ENCODE measurements at places on chromosomes 2 and 18.

DNA sequence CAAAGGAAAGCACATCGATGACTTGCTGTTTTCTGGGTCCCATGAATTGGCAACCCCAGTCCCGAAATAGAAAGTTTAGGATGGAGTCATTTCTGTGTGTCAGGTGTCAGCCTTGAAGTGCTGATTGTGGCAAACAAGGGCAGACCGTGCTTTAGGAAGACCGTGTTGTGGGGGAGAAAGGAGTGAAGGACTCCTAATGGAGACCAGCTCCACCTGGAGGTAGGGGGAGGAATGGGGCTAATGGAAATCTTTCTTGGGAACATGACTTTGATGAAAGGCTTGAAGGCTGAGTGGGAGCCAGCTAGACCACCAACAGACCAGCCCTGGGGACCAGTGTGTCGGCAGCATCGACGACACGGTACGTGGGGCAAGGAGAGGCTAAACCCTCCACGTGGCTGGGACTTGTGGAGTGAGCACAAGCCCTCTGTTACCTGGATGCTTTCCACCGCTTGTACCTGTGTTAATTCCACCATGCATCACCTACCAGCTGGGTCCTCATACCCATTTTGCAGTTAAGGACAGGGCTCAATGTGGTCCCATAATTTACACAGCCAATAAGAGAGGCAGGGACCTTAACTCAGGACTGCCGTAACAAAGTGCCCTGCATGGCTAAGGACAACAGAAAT lies 104.2 kb downstream of the SH3BP4 start:
- DNase-seq, result no peak

DNA sequence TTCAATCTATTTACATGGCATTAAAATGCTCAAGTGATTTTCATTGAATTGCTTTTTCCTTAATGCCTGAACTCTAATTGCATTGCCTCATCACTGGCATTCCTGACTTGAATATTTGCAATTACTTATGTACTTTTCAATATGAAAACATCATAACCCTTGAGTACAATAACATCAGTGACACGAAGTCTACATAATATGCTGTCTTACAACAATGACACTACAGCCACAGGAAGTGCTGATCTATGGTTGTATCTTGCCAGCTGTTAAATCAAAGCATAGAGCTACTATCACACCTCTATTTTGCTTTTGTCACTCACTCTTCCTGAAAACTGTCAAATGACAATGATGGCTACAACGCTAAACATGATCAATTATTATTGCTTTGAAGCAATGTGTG lies 156.9 kb downstream of the CCDC102B start:
- no peak for DNase-seq

DNA sequence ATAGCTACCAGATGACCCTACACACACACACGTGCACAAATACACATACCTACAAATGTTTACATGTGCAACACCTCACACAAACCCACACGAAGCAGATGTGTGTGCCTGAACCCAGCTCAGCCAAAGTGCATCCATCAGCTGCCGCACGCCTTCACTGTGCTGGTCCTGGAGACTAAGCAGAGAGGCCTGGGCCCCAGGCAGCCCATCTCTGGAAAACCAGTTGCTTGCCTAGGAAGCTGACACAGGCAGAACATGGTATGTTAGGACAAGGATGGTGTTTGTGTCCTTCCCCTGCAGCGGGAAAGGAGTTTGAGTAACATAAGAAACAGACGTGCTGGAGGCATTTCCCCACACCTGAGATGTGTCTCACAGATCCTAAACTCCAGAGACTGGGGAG lies 86.7 kb downstream of the SEPTIN10 start:
- DNase-seq, result no peak

DNA sequence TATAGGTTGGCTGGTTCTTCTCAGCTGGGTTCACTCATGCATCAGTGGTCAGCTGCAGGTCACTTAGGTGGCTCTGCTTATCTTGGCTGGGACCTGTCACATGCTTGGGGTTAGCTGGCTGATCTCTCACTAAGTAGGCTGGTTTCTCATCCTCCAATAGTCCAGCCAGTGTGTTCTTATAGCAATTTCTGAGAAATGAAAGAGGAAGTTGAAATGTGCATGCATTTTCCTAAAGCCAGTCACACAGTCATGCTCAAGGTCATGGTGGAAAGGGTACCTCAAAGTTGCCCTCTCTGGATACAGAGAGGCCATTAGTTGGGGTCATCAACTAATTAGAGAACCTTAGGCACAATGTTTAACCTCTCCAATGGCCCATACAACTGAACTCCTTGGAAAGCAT lies 64.4 kb downstream of the KLHL29 start:
- DNase-seq, result no peak

DNA sequence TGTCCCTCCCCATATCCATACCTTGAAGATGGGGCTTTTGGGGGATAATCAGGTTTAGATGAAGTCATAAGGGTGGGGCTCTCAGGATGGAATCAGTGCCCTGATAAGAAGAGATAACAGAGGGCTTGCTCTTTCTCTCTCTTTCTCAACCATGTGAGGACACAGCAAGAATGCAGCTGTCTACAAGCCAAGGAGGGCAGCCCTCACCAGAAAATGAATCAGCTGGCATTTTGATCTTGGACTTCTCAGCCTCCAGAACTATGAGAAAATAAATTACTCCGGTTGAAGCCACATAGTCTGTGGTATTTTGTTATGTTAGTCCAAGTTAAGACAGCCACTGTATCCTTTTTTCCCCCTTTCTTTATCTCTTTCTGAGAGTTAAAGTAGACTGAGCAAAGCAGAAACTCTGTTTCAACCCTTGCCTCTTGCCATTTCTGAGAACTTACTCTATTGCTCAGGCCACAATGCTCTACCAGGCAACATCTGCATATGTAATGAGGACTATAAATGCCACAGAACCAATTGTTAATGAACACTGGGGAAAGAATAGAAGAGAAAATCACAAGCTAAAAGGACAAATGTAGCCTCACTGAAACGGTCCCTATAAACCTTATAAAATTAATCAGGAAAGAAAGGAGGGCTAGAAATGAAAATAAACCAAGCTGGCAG lies 56.9 kb downstream of the SRBD1 start:
- no peak for DNase-seq

DNA sequence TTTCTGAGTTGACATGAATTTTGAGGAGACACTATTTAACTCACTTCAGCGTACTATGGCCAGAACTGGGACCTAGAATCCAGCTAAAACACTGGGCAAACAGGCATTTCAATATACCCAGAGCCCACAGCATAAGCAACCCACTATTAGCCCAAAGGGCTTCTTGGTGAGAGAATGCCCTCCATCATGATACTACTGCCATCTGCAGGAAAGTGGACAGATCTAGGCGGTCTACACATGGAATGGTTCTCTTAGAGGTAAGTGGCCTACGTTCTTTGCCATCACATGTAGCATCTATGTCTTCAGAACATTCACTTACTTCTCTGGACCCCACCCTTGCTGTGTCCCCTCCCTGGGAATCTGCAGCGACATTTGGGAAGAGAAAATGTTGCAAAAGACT lies 181.3 kb upstream of the LINC00305 start:
- DNase-seq, result no peak

DNA sequence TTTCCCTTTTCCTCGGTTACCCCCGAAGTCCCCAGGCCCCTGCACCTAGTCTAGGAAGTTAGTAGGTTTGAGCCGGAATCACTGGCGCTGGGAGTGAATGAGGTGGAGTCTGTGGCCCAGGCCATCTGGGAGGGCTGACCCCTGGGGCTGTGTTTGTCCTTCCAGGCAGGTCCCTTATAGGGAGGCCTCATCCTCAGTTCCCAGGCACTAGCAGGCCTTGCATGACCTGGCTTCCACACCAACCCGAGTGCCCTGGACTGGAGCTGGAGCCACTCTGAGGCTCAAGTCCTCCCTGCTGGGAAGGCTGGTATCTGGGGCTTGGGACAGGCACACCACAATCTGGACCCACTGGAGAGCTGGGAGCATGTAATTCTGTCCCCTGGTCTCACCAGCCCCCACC lies 111.0 kb downstream of the DYSF start:
- no peak for DNase-seq

DNA sequence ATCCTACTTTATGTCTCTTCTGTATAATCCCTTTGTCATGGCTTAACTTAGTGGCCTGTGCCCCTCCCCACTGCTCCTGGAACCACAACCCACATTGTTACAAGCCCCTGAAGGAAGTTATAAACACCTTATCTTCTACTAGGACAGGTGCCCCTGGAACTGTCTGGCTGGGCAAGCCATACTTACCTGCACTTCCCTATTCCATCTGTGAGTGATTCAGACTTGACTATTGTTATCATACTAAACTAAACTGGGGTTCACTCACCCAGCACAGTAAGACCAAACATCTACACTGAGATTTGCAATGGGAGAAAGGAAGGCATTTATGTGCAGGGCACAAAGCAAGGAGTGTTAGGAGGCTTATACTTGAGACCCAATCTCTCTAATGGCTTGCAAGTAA lies 3.7 kb upstream of the UGT1A6 start:
- DNase-seq, result no peak

- DNase-seq, result no peak
Observed at GRCh38 chr2:222973237-222973636, 78.8 kb upstream of the KCNE4 start.

GRCh38 chr2:230913406-230914143 lies 11.5 kb downstream of the GPR55 start:
- DNase-seq, result no peak

DNA sequence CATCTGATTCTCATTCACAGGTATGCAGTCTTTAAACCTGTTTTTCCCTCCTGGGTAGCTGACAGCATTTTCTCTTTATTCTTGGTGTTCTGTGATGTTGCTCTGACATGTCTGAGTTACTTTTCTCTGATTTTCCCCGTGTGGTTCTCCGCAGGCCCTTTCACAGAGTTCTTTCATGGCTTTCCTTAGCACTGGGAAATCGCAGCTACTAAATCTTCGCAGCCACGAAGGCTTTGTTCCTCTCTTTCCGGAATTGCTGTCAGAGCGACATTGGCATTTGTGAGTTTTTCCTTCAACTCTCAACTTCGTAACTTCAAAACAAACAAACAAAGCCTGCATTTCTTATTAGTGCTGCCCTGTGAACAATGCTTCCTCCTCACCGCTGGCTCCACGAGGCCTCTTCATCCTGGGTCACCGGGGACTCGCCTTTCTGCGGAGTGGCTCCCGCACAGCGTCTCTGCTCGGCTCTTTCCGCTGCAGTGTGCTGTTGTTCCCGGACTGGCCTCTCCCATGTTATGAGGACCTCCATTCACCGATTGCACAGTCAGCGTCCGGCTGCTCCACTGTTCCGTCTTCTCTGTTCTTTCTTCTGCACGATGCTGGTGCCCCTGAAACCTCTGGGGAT lies 16.1 kb downstream of the COLEC11 start:
- DNase-seq, result no peak

DNA sequence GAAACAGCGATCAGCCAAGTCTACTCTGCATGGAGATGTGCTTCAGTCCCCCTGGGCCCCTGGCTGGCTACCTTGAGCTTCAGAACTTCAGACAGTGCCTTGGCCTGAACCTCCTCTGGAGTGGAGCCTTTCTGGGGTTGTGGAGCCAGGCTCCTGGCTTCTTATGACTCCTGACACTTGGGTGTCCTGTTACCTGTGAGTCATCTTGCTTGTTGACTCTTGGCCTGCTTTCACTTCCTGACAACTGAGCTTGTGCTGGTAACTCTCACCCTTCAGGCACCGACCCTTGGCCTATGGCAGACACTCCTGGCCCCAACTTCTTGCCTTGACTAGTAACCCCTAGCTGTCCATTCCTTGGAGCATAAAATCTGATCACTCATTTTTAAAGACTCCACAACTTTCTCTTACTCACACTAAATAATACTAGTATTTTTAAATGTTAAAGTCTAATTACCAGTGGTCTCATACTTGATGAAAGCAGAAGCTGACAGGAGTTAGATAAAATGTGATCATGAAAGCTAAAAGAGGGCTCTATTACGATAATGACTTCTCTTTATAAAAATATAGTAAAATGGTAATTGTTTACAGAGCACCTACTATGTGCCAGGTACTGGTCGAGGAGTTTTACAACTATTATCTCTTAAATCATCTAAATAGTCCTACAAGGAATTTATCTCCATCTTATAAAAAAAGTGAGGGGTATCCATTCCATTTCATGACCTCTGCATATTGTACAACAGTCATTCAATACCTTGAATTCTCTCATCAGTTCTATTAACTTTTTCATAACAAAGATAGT lies 46.3 kb upstream of the VIT start:
- DNase-seq, result no peak

GRCh38 chr2:232535761-232536530 lies 3.5 kb upstream of the CHRNG start:
- no peak for DNase-seq

GRCh38 chr2:114507744-114508143 lies 65.3 kb downstream of the DPP10 start:
- DNase-seq, result no peak

GRCh38 chr2:190551928-190552327 lies 17.4 kb upstream of the NEMP2 start:
- DNase-seq, result no peak

- DNase-seq, result no peak
Observed at GRCh38 chr2:43831543-43832294, 6.9 kb downstream of the ABCG5 start.

DNA sequence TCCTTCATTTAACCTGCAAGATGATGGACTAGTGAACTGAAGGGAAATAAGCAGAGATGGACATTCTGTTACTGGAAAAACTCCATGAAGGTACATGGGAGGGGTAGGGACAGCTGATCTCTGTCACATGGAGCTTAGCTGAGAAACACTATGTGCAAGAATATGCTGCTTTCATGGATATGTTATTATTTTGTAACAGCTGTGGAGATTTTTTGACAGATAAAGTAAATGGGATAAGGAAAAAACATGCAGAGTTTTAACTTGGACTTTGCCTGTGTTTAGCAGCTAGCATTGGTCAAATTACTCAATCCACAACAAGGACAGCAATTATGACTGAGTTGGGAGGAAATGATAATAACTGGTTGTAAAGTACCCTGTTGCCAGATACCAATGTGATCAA lies 28.7 kb upstream of the HNRNPA3 start:
- DNase-seq, result no peak

GRCh38 chr18:48325115-48325665 lies 84.0 kb downstream of the ZBTB7C start:
- no peak for DNase-seq

DNA sequence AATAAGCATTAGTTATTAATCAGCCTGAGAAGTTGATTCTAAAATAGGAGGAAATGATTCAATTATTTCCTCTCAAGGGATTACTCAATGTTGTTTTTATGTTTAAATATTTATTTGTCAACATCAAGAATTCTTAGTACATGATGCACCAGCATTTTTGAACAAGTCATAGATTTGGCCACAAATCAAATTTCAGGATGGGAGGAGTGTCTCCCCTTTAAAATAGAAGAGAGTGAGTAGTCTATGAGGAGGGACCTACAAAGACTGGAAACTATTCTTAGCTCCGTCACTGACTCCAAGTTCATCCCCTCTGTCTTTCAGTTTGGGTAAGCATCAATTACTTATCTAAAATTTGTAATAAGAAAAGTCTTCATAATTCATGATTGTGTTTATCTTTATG lies 18.6 kb upstream of the IL18R1 start:
- no peak for DNase-seq

DNA sequence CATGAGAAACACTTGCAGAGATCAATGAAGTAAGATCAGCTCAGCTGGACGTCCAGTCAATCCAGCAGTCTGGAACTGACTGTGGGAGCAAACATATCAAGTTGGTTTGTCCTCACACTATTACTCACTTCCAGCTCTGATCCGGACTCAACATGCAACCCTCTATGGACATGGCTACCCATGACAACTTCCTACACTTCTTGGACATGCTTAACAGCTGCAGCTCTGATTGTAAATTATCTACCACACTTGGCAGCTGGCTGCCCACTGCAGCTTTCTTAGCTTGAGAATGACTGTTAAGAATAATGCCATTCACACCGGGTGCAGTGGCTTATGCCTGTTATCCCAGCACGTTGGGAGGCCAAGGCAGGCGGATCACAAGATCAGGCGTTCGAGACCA lies 429.8 kb downstream of the EPHA4 start:
- DNase-seq, result no peak

- no peak for DNase-seq
Observed at GRCh38 chr2:134401789-134402188, 147.9 kb downstream of the MGAT5 start.
